RCC 7860 (cell line): ENCODE measurements at places on chromosomes 3 and 15.

DNA sequence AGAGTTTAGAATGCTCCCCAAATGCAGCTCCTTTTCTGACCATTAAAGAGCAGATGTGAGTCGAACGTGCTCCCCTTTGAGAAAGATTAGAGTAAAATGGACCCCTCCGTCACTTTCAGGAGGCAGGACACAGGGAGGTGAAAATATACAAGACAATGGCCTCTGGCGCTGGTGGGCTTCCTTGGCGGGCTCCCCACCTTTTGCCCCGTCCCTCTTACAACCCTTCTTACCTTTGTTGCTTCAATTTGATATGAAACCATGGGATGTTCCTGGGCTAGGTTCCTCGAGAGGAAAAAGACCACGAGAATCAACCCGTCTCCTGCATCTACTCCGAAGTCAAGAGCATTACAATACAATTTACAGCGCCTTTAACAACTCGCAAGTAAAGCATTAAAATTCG is 214.2 kb downstream of the MEIS2 start:
- no peak for DNase-seq

DNA sequence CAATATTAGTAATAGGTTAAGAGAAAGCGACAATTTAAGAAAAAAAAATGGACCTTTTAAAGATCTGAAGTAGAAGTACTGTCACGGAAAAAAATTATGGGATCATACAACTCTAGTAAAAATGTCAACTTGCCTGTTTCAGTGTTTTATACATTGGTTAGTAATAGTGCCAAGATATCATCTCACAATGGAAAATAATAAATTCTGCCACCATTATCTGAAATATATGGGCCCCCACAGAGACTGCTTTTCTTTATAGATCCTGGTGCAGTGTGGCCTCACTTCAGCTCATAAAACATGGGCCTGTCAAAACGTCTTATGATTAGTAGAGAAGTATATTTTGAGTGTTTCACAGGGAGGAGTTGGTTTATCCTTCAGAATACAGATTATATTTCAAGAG is 266.3 kb upstream of the EPHA6 start:
- DNase-seq = no peak

GRCh38 chr3:42517117-42517516 is 14.7 kb downstream of the VIPR1 start:
- no peak for DNase-seq

DNA sequence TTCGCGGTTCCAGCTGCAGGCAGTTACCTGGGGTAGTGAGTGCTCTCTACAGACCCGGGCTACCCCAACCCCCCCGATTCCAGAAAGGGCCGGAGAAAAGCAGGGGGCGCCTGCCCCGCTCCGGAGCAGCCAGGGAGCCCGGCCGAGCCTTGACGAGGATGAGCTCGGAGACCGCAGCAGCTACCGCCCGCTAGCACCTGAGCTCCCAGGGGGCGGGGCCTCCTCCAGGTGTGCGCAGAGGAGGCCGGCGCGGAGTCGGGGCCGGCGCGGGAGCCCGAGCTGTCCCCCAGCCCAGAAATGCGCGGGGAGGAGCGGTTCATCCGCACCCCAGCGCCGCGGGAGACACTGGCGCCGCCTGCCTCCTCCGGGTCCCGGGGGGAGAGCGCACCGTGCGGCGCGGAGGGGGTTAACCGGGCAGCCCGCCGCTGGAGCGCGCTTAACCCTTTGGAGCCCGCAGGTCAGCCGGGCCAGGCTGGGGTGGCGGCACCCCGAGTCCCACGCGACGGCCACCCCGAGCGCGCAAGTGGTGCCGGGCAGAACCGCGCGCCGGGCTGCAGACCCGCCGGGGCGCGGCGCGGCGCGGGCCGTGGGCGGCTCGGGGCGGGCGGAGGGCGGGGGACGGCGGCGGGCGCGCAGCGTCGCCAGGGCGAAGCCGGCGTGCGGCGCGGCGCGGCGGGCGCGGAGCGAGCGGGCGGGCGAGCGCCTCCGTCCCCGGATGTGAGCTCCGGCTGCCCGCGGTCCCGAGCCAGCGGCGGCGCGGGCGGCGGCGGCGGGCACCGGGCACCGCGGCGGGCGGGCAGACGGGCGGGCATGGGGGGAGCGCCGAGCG is at the start of gene CACNA1D:
Gene CACNA1D, plus strand, starts transcription at position 649 of the 829 bp plus-strand sequence. CDS start 556 bp downstream, outside the sequence.
- no peak for DNase-seq
